ENCODE measurements at places on chromosomes 2 and 18. TPM values are rescaled to one million over a fixed set of nuclear protein-coding genes. Genes with fewer than 3 reads are reported as not detected.

Gene UCN
- 1.9 TPM for total RNA-seq

Gene RIT2
- not detected for total RNA-seq

Gene ICOS
- total RNA-seq = not detected

Gene MROH2A
- not detected for total RNA-seq

- H3K27me3 ChIP-seq = no peaks in the 10 kb centered on the region
- DNase-seq = no peak
- H3K27ac ChIP-seq = no peak overlapping the region
- H3K36me3 ChIP-seq = no peaks in the 10 kb centered on the region
- H3K4me1 ChIP-seq = peaks cover 12% of the 10 kb centered on the region
Measured at GRCh38 chr2:144362401-144362800, 157.5 kb downstream of the ZEB2 start.

Gene RBM43
- 1.1 TPM for total RNA-seq

DNA sequence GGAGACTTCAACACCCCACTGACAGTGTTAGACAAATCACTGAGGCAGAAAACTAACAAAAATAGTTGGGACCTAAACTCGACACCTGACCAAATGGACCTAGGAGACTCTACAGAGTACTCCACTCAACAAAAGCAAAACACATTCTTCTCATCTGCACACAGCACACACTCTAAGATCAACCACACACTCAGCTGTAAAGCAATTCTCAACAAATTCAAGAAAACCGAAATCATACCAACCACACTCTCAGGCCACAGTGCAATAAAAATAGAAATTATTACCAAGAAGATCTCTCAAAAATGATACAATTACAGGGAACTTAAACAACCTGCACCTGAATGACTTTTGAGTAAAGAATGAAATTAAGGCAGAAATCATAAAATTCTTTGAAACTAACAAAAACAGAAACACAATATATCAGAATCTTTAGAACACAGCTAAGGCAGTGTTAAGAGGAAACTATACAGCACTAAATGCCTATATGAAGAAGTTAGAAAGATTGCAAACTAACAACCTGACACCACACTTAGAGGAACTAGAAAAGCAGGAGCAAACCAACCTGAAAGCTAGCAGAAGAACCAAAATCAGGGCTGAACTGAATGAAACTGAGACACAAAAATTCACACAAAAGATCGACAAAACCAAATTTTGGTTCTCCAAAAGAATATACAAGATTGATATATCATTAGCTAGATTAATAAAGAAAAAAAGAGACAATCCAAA is 46.3 kb downstream of the RTTN start:
- H3K27me3 ChIP-seq = no peaks in the 10 kb centered on the region
- no peaks in the 10 kb centered on the region for H3K4me1 ChIP-seq
- no peak for DNase-seq

Gene TFCP2L1
- total RNA-seq = 0.07 TPM

DNA sequence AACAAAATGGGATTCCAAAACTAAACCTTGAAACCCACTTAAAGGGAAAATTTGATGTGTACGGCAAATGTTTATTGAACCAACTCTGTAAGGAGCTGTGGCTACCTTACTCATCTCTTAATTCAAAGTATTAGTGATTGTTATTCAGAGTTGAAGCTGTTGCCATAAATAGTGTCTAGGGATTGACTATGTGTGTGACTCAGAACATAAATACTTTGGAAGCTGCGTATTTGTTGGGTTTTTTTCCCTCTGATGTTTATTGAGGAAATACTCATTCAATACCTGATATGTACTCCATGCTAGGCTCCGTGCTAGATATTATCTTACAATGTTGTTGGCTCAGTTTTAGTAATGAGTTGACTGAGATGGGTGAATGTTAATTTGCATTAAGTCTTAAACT is 90.4 kb downstream of the PTRHD1 start:
- no peaks in the 10 kb centered on the region for H3K36me3 ChIP-seq
- H3K4me1 ChIP-seq = peaks cover 7% of the 10 kb centered on the region
- no peak overlapping the region for H3K27ac ChIP-seq
- no peaks in the 10 kb centered on the region for H3K27me3 ChIP-seq
- DNase-seq = no peak

GRCh38 chr2:175062787-175063585 is 57.8 kb upstream of the CHN1 start:
- peaks cover 2% of the 10 kb centered on the region for H3K4me1 ChIP-seq
- peaks cover 13% of the 10 kb centered on the region for H3K36me3 ChIP-seq
- DNase-seq = no peak
- H3K4me3 ChIP-seq = no peak overlapping the region
- no peak overlapping the region for H3K27ac ChIP-seq

GRCh38 chr2:79105259-79105658 is 15.0 kb upstream of the REG1A start:
- H3K27ac ChIP-seq = no peak overlapping the region
- DNase-seq = no peak
- H3K27me3 ChIP-seq = no peaks in the 10 kb centered on the region
- H3K4me3 ChIP-seq = no peak overlapping the region
- H3K36me3 ChIP-seq = peaks cover 3% of the 10 kb centered on the region

- H3K27ac ChIP-seq = no peak overlapping the region
- no peaks in the 10 kb centered on the region for H3K36me3 ChIP-seq
- H3K4me1 ChIP-seq = no peaks in the 10 kb centered on the region
Measured at GRCh38 chr18:417495-417894, 83.0 kb downstream of the COLEC12 start.

GRCh38 chr2:134762508-134762907 is 43.7 kb upstream of the TMEM163 start:
- H3K27me3 ChIP-seq = peaks cover 3% of the 10 kb centered on the region
- DNase-seq = no peak
- H3K4me3 ChIP-seq = no peak overlapping the region
- no peak overlapping the region for H3K27ac ChIP-seq
- no peaks in the 10 kb centered on the region for H3K36me3 ChIP-seq

Gene MMADHC
- total RNA-seq = 74.3 TPM

Gene CD226
- 0.05 TPM for total RNA-seq

Gene RAPGEF4
- 8.7 TPM for total RNA-seq

- no peak overlapping the region for H3K27ac ChIP-seq
- no peaks in the 10 kb centered on the region for H3K36me3 ChIP-seq
- DNase-seq = no peak
- H3K4me1 ChIP-seq = no peaks in the 10 kb centered on the region
Measured at GRCh38 chr2:211996857-211997256, 541.7 kb downstream of the ERBB4 start.

DNA sequence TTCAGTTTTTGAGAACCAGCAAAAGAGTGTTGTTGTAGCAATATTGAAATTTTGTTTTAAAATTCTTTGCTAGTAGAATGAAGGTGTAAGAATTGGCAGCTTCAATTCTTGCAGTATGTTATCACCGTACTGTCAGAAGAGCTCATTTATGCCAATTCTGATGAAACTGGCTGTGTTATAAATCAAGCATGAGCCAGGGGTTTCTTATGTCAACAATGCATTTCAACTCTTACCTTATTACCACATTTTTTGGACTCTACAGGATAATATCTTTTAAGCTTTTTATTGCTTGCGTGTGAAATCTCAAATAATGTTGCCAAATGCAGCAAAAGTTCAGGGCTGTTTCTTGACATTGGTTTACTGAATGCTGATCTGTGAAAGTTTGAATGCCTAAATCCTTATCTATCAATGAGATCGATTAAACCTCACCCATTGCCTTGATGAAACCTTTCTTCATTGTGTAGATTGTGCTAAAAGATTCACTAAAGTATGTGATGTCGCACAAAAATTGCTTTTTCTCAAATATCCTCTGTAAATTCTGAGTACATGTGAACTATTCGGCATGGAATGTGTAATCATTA is 1389.3 kb upstream of the ZEB2 start:
- no peaks in the 10 kb centered on the region for H3K27me3 ChIP-seq
- H3K4me1 ChIP-seq = no peaks in the 10 kb centered on the region
- no peak overlapping the region for H3K27ac ChIP-seq
- no peaks in the 10 kb centered on the region for H3K36me3 ChIP-seq

GRCh38 chr2:166944909-166945308 is 56.6 kb downstream of the XIRP2 start:
- H3K4me3 ChIP-seq = no peak overlapping the region
- DNase-seq = no peak
- H3K27ac ChIP-seq = no peak overlapping the region
- H3K27me3 ChIP-seq = no peaks in the 10 kb centered on the region
- H3K4me1 ChIP-seq = no peaks in the 10 kb centered on the region

DNA sequence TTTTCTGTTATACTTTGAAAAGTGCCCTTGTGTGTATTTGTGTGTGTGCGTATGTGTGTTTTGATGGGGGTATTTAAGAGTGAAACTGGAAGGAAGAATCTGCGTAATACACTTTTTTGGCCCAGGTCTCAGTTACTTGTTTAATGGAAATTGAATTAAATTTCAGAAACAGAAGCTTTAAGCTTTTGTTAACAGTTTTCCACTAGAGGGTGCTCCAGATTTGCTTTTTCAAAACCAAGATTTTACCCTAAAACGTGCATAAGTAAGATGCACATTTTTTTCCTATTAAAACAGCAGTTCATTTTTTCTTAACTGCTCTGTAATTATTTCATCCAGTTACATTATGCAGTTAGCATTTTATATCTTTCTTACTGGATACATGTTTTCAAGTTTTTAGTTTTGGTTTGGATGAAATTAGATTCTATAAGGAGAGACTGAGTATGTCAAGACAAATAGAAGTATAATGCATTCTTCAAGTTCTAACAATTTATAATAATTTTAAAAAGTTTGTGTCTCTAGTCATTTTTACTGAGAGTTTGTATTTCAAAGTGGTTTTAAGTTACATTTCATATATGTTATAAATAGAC is 97.2 kb downstream of the PIK3C3 start:
- H3K27ac ChIP-seq = no peak overlapping the region
- peaks cover 2% of the 10 kb centered on the region for H3K27me3 ChIP-seq
- no peak for DNase-seq
- H3K4me3 ChIP-seq = no peak overlapping the region
- H3K4me1 ChIP-seq = no peaks in the 10 kb centered on the region

Gene EXOC6B
- 34.5 TPM for total RNA-seq

DNA sequence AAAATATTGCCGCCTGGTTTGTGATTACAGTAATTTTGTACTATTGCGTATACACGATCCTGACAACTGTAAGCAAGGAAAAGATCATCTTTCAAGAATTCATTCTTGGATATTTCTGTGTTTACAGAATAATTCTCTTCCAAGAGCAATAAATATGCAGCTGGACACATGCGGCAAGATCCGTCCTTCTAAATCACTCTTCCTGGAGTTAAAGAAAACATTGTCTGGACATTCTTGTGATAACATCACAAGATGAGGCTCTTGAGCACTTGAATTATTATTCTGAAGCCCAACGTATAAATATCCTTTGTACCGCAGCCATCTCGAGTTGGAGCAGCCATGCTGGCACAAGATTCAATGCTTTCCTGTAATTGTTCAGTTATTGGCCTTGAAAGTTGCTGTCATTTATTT is 9.9 kb downstream of the FHL2 start:
- H3K4me3 ChIP-seq = no peak overlapping the region
- DNase-seq = no peak
- H3K4me1 ChIP-seq = no peaks in the 10 kb centered on the region
- H3K27ac ChIP-seq = no peak overlapping the region
- H3K27me3 ChIP-seq = no peaks in the 10 kb centered on the region

DNA sequence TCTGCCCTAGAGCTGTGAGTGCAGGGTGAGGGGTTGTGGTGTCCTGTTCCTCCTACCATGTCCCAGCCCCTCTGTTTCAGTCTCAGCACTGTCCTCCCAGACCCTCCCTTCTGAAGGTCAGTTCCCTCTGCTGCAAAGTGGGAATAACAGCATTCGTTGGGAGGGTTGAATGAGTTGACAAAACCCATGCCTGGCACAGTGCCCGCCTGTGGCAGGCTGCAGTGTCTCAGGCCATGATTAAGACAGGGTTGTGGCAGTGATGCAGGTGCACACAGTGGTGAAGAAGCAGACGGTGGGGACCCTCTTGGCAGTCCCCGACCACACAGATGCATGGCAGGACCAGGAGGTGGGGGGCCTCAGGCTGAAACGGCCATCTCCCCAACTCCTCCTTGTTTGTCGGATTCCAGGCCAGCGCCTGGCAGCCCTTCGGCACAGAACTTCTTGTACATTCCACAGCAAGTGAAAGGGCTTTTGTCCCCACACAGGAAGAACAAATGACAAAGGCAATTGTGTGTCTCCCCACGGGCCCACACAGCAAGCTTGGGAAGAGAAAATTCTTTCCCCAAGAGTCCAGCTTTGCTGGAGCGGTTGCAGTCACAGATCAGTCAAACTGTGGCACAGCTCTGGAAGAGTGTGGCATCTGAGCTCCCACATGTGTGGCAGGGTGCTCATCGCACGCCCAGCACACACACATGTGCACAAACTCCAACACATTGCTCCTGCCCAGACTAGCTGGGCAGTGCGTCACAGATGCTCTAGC is 92.0 kb upstream of the MSH2 start:
- DNase-seq = no peak
- H3K4me1 ChIP-seq = peaks cover 11% of the 10 kb centered on the region
- H3K27ac ChIP-seq = no peak overlapping the region
- no peak overlapping the region for H3K4me3 ChIP-seq
- H3K27me3 ChIP-seq = peaks cover 4% of the 10 kb centered on the region

DNA sequence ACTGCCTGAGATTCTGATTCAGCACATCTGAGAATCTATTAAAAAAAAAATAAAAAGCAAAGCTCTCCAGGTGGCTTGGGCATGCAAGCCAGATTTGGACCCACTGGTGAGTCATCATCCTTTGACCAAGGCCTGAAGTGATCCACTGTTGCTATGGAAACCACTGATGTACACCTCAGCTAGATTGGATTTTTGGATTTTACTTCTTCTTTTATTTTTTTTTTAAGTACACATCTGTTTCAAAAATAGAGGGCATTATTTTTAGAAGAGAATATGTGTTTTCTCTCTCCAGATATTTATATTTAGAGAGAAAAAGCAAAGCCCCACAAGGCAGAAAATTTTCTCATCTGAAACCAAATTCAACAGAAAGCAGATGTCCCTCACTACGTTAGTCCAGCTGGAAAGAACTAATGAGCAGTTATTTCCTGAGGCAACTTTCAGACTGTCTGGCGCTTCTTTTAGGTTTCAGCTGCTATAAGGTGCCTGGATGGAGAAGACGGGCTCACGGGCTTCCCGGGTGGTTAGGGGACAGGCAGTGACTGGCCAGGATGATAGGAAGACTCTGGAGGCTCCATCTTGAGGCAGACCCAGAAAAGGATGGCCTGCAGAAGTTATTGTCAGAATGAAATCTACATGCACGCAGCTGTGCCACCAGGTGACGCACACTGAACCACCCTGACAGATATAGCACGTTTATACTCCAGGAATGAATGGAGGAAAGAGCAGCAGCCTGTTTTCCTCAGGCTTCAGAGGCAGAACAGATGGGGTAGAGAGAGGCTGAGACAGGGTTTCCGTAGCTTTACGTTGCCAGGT is 50.5 kb downstream of the MRPL35 start:
- peak overlapping the region; percentile 17 for H3K4me3 ChIP-seq
- DNase-seq = no peak
- H3K27me3 ChIP-seq = peaks cover 6% of the 10 kb centered on the region
- H3K4me1 ChIP-seq = peaks cover 23% of the 10 kb centered on the region
- peak overlapping the region; percentile 93 for H3K27ac ChIP-seq

Measured in glutamatergic neuron (in vitro differentiated cells).